ENCODE measurements at places on chromosomes 3 and 15. TPM values are rescaled to one million over a fixed set of nuclear protein-coding genes. Genes with fewer than 3 reads are reported as not detected.

DNA sequence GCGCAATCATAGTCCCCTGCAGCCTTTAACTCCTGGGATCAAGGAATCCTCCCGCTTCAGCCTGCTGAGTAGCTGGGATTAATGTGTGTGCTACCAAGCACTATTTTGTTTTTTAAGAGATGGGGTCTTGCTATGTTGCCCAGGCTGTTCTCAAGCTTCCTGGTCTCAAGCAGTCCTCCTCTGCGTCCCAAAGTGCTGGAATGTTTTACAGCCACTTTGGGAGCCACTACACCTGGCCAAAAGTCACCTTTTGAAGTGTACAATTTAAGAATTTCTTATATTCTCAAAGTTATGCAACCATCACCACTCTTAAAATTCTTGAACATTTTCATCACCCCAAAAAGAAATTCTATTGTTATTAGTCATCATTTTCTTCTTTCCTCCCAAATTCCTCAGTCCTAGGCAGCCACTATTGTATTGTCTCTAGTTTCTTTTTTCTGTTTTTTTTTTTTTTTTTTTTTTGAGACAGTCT is 17.8 kb downstream of the CDV3 start:
- no peak for DNase-seq

Gene ZMYND10
- total RNA-seq: 1.3 TPM

Gene PPCDC
- total RNA-seq: 34.4 TPM

Gene SNTN
- not detected for total RNA-seq

Gene DLL4
- total RNA-seq: 0.26 TPM

Gene IL17RC
- 15.3 TPM for total RNA-seq

GRCh38 chr3:175434561-175434960 is 575.4 kb downstream of the NAALADL2 start:
- no peak for DNase-seq

Gene NANOGP8
- 221 TPM for total RNA-seq

Gene CADPS
- 7.1 TPM for total RNA-seq

DNA sequence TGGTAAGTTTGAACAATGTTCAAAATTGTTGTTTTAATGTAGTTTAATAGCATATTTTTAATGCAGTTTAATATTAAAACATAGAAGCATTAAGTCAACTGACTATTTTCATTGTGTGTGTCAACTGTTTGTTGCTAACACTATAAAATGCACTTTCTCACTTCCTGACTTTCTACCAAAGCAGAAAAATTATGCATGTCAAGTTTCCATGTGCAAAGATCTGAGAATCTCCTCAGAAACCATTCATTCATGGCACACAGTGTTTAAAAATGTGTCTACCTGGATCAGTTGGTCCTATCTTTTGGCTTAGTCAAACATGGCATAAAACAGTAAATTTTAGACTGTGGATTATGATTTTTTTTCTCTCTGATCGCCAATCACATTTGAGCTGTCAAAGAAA is 156.0 kb downstream of the PLD1 start:
- no peak for DNase-seq

DNA sequence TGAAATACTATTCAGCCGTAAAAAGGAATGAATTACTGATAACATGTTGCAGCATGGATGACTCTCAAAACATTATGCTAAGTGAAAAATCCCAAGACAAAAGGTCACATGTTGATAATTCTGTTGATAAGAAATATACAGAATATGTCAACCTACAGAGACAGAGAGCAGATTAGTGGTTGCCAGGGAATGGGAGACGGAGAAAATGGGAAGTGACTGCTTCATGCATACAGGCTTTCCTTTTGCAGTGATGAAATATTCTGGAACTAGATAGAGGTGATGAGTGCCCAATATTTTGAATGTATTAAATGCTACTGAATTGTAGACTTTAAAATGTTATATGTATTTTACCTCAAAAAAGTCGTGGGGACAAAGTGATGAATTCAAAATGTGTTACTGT is 56.2 kb downstream of the ABHD2 start:
- DNase-seq: no peak

- DNase-seq: no peak
Measured at GRCh38 chr15:97731859-97732258, 228.6 kb upstream of the ARRDC4 start.

DNA sequence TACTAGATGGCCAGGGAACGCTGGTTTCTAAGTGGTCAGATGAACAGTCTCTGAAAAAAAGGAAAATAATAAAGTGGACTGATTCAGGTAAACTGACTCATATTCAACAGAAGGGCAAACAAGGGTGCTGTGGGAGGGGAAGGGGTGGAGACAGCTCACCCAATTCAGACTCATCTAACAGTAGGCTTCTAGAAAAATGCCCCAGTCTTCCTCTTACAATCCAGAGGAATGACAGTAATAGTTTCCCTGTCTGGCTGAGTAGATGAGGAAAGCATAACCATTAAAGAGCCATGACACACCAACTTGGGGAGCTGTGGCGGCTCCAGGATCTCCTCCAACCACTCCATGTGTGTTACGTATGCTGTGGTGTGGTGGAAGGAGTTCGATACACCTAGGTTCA is 231.4 kb upstream of the UMPS start:
- no peak for DNase-seq

Gene PXK
- total RNA-seq: 12.9 TPM

DNA sequence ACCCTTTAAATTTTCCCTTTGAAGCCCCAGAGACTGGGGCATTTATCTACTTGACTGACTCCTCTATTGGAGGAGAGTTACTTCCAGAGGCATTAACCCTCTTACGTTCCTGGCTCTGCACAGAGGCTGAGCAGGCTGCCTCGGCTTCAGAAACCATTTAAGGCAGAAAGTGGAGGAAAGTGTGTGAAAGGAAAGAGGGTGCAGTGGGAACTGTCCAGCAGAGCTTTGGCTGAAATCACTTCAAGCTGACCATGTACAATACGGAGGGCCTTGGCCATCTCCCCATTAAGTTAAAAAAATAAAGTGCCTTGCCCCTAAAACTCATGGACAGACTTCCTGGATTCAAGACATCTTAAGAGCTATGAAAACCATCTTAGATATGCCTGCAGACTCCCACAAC is 238.7 kb downstream of the SV2B start:
- peak; percentile 5 for DNase-seq

GRCh38 chr3:132262956-132263355 is 54.3 kb upstream of the ACP3 start:
- no peak for DNase-seq

DNA sequence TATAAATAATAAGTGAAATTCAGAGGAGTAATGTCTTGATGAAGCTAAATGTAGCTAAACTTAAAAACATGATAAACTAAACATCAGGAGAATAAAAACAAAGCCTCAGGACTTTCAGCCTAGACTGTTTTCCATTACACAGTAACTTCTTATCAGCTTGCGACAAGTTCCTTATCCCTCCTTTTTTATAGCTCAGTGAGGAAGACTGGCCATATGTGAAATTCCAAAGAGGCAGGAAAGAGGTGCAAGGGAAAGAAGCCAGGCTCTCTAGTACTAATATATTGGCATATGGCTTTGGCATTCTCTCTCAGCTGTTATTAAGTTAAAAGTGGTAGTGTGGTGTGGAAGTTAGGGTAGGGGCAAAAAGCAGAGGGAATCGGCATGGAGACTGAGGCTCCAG is 4.4 kb downstream of the COX17 start:
- no peak for DNase-seq

DNA sequence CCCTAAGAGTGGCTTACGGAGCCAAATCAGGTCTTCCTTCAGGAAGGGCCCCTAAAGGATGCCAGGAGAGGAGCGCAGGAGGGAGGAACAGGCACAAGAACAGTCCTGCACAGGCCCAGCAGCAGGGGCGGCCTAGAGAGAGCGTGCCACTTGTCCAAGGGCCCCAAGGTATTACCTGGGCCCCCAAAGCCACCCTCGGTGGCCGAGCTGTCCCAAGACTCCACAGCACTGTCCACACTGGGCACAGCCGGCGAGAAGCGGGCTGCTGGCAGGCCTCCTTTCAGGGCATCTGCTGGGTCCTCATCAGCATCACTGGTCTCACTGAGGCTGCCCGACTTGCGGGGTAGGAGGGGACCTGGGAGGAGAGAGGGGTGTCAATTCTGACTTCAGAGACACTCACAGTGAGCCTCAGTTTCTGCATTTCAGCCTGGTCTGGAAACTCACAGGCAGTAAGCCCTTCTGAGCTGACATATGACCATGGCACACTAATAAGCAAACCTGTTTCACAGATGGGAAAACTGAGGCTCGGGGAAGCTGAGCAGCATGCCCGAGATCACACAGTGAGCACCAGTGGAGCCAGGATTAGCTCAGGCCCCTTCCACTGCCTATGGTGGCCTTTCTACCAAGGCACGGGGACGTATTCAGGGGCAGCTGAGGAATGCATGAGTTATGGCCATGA is 33.4 kb downstream of the GRIP2 start:
- DNase-seq: no peak

DNA sequence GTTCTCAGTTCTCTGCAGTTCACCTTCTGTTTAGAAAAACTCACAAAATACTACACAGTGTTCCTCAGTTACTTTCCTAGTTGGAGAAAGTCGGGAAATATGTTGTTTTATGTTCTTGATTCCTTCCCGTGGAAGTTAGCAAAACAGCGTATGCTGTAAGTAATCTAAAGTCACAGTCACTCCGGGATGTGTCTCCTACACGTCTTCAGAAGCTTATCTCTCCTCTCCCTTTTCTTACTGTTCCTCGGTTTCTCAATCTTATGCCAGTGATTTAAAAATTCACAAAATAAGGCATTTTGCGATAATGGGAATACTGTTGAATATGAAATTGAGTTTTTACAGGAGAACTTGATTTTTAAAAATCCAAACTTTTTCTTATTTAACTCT is 1.7 kb downstream of the HEG1 start:
- no peak for DNase-seq

Gene FEZF2
- 0.14 TPM for total RNA-seq

DNA sequence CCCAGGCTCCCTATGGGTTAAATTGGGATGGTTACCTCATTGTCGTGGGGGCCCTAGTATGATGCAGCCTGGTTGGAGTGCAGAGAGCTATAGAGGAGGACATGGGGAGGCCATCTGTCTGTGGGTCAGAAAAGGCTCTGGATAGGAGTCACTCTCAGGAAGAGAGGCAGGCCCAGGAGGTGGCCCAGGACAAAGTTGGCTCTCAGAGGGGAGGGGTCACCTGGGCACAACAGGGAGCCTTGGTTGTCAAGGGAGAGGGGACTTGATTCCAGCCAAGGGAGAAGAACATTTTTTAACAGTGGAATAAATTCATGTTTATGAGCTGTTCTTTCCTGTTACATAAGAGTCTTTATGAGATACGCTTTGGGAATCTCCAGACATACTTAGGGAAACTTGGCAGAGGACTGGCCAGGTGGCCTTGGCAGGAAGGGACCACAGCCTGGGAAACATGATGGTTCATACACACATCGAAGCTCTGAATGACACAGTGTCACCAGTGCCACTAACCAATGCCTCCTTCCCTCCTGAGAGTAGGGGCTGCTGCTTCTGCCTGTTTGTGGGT is 27.5 kb upstream of the LCTL start:
- DNase-seq: no peak

- no peak for DNase-seq
Measured at GRCh38 chr3:30355622-30356021, 250.8 kb upstream of the TGFBR2 start.

Gene NME9
- total RNA-seq: not detected

GRCh38 chr15:46077220-46077619 is 442.4 kb downstream of the SQOR start:
- no peak for DNase-seq

Gene TM2D3
- 27.4 TPM for total RNA-seq

DNA sequence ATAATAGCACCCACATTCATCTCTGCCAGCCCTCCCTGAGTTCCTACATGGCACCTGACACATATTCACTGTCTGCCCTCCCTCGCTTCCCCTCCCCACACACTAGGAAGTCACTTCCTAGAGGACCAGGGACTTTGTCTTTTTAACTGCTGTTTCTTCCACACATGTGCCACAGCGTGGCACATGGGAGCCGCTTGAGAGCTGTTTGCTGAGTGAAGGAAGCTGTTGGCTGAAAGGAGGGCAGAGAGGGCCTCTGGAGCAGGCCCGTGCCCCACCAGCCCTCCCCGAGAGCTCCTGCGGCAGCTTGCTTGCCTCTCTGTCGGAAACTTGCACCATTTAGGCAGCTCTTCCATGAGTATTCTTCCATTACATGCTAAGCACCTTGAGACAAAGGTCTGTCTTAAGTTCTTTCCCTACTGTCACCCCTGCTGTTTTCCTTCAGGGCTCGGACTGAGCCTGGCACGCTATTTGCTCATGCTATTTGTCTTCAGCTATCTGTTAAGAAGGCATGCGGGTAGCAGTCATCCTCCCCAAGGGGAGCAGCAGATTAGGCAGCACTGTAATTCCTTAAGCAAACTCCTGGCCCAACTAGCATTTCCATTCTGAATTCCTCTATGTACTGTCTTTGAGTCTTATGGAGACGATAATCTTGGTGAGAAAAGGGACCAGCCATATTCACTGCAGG is 72.2 kb downstream of the CACNA1D start:
- DNase-seq: peak; percentile 41

Gene MEX3B
- total RNA-seq: 14.3 TPM

- DNase-seq: no peak
Measured at GRCh38 chr3:195443391-195443989, 670 bp upstream of the ACAP2 start.

DNA sequence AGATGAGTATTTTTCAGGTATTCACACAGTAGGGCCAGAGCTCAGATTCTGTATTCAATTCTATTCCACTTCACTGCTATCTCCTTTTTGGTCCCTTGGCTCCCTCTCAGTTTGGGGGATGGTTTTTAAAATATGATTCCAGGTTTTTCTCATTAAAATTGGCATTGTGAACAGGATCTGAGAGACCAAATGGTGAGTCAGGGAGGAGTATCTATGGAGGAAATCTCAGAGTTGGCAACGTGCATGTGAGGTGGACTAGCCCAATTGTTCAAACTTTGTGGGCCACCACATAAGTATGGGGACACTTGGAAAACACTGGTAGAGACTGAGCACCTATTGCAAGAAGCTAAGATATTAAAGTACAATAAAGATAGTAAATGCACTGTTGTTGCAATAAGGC is 53.9 kb upstream of the TTC14 start:
- no peak for DNase-seq

GRCh38 chr3:41190509-41191284 is 8.6 kb upstream of the CTNNB1 start:
- DNase-seq: no peak

DNA sequence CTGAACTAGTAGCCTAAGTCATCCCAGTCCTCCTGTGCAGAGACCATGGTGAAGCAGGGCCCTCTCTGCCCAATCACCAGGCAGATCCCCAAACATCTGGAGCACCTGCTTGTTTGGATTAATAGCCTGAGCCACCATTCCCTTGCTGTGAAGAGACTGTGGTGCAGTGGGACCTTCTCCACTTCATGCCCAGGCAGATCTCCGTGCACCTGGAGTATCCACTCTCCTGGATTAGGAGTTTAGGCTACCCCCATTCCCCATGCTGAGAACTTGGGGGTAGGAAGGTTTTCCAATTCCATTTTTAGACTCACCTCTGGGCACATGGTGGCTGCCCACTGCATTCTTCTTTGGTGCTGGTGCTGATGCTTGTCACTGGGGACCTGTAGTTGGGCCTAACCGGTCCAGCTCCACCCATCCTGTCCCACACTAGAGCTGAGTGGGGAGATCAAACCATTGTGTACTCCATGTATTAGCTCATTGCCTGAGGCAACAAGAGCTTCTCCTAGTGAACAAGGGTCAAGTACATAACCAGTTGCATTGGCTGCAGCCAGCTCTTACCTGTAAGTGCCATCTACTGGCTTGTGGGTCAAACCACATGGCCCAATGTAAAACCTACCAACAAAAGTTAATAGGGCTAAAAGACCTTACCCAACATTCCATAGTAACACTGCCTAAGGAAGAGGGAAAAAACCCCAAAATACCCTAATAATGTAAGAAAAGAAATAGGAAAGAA is 382.5 kb upstream of the CBLB start:
- DNase-seq: no peak

GRCh38 chr3:57956119-57956832 is 51.9 kb upstream of the FLNB start:
- no peak for DNase-seq
